ENCODE measurements at places on chromosomes 12 and 14.

- no peak for DNase-seq
These were observed 17.4 kb upstream of the RNASE12 start for GRCh38 chr14:20608383-20609110.

- no peak for DNase-seq
These were observed 49.7 kb upstream of the PTPRB start for GRCh38 chr12:70686907-70687306.

DNA sequence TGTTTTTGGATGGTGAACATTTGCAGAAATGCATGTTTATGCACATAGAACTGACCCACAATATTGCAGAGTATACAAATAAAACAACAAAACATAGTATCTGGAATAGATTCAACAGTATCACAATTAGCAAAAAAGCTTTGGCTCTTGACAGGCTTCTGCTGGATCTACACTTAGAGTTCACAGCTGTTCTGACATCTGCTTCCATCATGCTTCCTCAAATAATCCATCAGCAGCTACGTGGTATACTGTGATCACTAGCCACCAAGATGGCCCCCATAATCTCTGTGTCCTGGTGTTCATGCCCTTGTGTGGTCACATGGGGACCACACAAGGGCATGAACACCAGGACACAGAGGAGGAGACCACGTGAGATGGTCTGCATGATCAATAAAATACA, 166.6 kb upstream of the CCDC198 start:
- no peak for DNase-seq

DNA sequence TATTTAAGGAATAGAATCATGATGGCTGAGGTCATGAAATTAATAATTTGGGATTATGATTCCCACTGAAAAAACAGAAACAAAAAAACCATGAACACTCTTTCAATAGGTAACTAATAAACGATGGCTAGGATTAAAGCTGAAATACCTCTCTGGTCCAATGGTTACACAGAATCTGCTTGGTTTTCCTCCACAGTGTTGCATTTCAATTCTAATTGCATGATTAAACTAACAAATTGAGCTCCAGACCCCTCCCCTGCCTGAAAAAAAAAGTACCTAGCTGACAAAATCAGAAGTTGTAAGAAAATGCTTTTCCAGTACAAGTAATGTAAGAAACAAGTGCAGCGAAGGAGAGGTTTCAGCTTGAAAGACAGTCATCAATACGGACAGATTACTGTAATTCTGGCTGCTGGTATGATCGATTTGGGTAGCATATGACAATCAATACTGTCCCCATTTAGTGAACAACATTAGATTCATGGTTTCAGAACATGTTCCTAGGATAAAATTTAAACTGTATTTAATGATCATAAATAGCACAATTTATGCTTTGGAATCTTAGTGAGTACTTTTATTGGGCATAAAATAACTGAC, 32.0 kb downstream of the INSM2 start:
- DNase-seq: no peak

DNA sequence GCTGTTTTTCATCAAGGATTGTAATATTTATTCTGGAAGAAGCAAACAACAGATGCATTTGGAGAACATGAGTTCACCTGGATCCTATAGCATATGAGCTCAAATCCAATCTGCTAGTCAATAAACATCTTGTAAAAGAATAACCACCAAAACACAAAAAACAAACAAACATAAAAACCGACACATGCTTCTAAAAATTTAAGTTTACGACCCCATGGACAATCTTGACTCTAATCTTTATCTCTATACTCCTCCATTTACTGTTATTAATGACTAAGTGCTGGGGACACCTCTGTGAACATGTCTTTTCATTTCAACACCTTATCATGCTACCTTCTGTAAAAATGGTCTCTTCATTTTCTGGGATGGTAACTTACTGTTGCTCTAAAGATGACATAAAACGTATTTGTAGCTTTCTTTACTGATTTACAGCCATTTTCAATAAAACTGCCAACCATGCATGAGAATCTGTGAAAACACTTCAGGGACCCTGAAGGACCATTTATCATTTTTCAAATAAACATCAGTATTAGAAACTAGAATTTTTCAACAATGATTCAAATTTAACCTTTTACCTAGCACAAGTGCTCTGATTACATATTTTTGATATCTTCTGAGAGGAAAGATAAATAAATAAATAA, 123.8 kb upstream of the SOX5 start:
- no peak for DNase-seq

DNA sequence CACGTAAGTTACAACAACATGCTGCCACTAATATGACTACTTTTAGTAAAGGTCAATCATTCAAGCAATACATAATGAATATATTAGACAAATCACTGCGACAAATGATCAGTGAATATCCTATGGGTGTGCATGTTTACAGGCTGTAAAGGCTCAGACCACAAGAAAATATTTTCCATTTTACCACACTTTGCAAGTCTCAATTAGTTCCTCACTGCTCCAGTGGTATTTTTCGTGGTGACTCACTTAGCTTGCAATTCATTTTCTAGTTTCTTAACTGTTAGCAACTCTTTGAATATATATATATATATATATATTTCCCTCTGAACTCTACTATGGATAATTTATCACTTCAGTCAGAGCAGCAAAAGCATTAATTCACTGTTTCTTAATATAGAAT, 96.9 kb downstream of the EML5 start:
- no peak for DNase-seq

DNA sequence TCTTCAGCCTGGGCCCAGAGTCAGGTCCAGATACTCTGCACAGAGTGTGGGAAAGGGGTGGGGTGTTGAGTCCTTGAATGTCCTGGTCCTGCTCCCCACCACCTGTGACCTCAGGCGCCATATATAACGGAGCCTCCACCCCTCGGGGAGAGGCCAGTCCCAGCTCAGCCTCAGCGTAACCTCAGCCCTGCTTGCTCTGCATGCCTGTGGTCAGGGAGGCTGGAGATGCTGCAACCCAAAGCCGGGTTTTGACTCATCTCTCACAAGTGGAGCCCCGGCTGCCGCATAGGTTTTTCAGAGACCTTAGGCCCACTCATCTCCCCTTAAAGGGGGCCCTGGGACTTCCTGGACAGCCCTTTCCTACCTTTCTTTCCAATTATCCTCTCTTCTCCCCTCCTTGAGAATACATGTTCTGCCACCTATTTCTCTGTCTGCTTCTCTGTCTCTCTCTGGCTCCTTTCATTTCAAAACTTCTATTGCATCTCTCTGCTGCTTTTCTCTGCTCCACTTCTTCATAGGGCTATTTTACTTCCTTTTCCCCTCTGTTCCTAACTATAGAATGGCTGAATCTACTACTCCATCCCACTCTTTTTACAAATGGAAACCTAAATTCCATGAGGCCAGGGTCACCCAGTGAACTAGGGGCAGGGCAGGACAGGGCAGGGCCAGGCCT, 1.2 kb downstream of the ITGB7 start:
- DNase-seq: no peak

GRCh38 chr14:101250948-101251811, 310.1 kb upstream of the DIO3 start:
- DNase-seq: no peak

GRCh38 chr12:27488479-27488878, 35.5 kb upstream of the PPFIBP1 start:
- no peak for DNase-seq

- no peak for DNase-seq
These were observed 327.6 kb upstream of the CLEC14A start for GRCh38 chr14:38583471-38583870.

DNA sequence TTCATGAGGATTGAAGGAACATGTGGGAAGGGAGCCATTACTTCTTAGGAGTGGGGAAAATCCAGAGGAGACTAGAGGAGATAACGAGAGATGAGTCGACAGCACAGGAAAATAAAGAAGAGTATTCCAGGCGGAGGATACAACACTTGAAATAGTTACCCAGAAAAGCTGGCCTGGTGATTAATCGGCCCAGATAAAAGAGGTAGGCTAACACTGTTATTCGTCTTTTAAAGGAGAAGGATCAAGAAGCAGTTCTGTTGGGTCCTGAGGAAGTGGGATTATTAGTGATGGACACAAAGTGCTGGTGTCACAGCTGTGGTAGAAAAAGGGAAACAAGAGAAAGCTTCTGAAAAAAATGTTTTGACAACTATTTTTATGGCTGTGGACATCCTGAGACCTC, 425.3 kb downstream of the ZFP36L1 start:
- no peak for DNase-seq

GRCh38 chr14:21066882-21067502, 3.1 kb upstream of the ARHGEF40 start:
- no peak for DNase-seq

- no peak for DNase-seq
These were observed 84.8 kb downstream of the PLBD1 start for GRCh38 chr12:14482886-14483285.

GRCh38 chr14:67426983-67427606, 15.1 kb upstream of the PLEK2 start:
- peak; percentile 61 for DNase-seq

DNA sequence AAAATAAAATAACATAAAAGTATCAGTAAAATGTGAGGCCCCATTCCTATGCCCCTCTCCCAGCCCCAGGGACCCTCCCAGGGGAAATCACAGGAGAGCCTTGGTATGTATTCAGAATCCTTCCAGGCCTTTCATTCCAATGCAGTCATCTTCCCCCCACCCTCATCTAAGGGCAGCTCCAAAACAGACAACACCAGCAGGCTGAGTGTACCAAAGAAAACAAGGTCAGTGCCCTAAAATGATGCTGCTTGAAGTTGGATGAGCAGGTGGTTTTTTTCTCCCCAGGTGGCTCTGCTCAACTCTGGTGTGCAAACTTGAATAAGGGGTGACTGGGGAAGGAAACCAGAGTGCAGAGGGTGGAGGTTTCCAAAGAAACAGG, 56.2 kb downstream of the TSPAN9 start:
- no peak for DNase-seq

GRCh38 chr12:81245907-81246570, 168.2 kb downstream of the ACSS3 start:
- DNase-seq: no peak

DNA sequence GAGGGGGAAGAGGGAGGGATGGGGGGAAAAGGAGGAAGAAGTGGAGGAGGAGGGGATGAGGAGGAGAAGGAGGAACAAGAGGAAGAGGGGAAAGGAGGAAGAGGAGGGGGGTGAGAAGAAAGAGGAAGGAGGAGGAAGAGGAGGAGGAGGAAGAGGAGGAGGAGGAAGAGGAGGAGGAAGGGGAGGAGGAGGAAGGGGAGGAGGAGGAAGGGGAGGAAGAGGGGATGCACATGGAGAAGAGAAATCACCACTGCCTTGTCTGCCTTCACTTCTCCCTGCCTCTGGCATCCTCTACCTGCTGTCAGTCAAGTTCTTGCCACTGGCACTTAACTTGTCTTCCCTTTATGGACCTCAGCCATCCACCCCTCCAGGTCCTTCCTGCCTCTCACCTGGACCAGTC, 59.9 kb downstream of the TTC9 start:
- DNase-seq: no peak

DNA sequence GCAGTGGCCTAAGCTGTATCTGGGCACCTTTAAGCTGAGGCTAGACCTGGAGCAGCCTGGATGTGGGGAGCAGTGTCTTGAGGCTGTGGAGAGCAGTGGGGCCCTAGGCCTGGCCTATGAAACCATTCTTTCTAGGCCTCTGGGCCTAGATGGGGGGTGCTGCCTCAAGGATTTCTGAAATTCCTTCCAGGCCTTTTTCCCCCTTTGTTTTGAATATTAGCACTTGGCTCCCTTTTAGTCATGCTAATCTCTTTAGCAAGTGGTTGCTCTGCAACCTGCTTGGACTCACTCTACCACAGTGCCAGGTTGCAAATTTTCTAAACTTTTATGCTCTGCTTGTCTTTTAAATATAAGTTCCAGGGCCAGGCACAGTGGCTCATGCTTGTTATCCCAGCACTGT, 41.6 kb upstream of the RFX4 start:
- DNase-seq: no peak

- no peak for DNase-seq
These were observed 106.7 kb downstream of the MYF5 start for GRCh38 chr12:80823393-80823792.

GRCh38 chr12:3542911-3543310, 51.9 kb downstream of the PRMT8 start:
- DNase-seq: no peak

GRCh38 chr14:58738189-58738836, 100.6 kb downstream of the DACT1 start:
- DNase-seq: no peak

- DNase-seq: no peak
These were observed 298.1 kb upstream of the RTL1 start for GRCh38 chr14:101201535-101202151.

DNA sequence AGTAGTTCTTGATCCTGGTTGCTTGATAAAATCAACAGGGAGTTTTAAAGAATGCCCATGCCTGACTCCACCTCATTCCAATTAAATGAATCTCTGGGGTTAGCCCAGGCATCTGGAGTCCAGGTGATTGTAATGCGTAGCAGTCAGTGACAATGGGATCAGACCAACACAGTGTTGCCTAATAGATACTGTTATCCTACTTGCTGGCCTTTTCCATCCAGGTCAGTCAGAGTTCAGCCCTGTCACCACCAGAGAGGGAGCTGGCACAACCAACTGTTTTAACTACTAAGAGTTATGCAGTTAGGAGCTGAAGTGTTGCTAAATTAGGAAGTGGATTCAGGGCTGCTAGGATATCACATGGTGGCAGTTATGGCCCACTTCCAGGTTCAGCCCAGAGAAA, 107.1 kb downstream of the GPR135 start:
- DNase-seq: peak; percentile 25

DNA sequence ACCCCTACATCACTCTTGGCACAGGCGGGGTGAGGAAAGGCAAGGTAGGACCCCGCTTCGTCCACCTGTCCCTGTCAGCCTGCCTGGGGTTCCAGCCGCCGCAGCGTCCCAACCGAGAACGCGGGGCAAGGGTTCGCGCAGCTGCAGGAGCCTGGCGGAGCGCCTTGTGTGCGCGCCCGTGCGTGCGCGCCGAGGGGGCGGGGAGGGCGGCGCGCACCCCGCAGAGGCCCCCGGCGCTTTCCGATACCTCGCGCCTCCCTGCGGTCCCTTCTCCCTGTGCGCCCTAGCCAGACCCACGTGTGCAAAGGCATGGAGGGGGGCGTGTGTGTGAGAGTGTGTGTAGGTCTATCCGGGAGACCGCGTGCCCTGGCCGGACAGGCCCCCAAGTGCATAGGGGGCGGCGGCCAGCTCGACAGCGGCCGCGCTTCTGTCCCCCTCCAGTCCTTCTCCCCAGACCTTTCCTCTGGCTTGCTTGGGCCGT, 122.4 kb downstream of the TSPAN9 start:
- DNase-seq: no peak

GRCh38 chr12:52521175-52521567, 977 bp upstream of the KRT5 start:
- DNase-seq: no peak

DNA sequence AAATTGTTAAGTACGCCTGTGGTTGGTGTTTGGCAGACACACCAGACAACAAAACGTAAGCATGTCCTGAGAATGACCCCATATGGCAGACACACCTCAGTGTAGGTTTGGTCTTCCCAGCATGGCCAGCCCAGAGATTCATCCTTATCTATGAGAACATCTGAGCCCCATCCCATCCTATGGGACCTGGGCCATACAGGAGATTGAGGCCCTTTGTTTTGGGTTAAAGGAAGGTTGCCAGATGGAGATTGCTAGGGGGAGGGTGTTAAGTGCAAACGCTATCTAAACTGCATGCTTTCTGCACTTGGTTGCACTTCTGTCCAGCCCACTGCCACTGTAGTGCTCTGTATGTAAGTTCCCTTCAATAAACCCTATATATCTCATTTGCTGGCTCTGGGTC, 4.1 kb upstream of the PCNX4 start:
- no peak for DNase-seq

GRCh38 chr14:68160779-68161546, 341.4 kb downstream of the RAD51B start:
- DNase-seq: no peak

- no peak for DNase-seq
These were observed 29.9 kb downstream of the GABARAPL1 start for GRCh38 chr12:10242539-10242938.

GRCh38 chr14:101620821-101621785, 59.8 kb downstream of the DIO3 start:
- DNase-seq: no peak

Data from NCI-H2029 treated with DMSO at 0.1 percent for 48 hours (cell line).